ENCODE measurements at places on chromosomes 6 and 20.

DNA sequence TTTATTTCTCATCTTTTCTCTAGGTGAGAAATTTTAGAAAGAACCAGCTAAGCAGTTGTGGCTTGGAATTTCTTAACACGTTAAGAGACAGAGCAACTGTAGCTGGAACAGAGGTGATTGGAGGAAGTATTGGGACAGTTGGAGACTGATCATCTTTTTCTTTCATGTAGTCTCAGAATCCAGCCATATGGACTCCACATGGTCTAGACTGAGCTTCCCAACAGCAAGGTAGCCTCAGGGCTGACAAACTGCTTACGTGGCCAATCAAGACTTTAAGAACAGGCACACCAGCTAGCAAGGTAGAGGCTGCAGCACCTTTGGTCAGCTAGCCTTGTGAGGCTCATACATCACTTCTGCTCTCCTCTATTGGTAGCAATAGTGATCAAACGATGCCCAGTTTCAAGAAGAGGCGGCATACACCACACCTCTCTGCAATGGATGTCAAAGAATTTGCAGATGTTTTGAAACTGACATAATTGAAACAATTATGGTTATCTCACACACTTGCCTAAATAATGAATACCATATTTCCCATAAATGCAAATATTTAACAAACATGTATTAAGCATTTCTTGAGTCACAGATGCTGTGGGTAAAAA lies 590.5 kb upstream of the SLC35B3 start:
- DNase-seq: no peak

- DNase-seq: no peak
Measured at GRCh38 chr6:20314866-20315845, 86.5 kb upstream of the E2F3 start.

GRCh38 chr6:135161411-135162395 lies 19.4 kb upstream of the MYB start:
- no peak for DNase-seq

DNA sequence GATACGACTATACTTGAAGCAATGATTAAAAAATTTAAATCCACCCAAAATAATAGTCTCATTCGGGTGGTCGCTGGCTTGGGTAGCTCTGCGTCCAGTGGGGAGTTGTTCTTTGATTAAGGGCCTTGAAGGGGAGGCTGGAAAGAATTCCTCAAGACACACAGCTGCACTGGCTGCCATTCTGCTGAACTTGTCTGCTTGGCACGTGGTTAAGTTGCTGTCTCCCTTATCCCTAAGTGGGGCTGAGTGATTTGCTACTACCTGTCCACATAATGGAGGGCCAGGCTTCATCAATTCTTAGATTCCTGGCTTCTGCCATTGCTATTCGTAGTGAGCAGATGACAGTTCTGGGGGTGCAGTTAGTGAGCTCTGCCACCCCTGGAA lies 98.5 kb downstream of the GMPR start:
- no peak for DNase-seq

DNA sequence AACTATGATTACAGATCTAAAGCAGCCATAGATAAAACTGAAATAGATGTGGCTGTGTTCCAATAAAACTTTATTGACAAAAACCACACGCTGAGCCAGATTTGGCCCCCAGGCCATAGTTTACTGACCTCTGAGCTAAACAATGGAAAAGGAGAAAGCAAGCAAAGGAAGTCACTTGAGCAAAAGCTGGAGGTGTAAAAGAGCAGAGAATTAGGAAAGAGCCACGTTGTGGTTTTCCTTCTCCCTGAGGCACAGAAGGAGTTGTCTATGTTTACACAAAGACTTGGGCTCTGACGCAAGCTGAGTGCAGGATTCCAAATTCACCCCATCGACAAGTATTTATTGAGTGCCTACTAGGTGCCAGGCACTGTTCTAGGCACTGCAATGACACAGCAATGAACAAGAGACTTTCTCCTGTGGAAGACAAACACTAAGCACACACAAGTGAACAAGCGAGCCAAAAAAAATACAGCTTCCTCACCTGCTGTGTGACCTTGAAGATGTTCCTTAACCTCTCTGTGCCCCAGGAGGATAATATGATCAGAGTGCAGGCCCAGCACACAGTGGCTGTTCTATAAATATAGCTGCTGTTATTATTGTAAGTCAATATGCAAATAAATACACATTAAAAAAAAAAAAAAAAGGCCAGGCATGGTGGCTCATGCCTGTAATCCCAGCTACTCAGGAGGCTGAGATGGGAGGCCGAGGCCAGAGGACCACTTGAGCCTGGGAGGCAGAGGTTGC lies 75.4 kb upstream of the PTPN1 start:
- DNase-seq: no peak

GRCh38 chr6:7730784-7731227 lies 4.9 kb downstream of the BMP6 start:
- DNase-seq: no peak

DNA sequence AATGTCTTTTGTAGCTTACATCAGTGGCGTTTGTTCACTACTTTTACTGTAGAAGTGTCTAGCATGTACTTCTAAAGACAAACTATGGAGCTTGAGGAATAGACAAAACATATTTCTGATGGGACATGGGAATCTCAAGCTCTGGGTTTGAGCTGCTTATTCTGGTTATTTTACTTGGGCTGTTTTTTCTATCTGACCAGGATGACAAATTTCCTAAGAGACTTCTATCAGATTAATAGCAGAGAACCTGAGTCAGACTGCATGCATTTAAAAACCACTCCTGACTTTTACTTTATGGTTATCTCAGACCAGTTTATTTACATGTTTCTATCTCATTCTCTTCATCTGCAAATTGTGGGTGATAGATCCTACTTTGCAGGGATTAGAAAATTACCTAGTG lies 1282.3 kb upstream of the GJE1 start:
- DNase-seq: no peak

All from activated CD4-positive, CD25-positive, alpha-beta regulatory T cell treated with anti-CD3 and anti-CD28 coated beads, Interleukin-2, amount 50 U/mL, for 72 hours (primary cell).